ENCODE measurements at places on chromosomes 5 and 9. TPM values are rescaled to one million over a fixed set of nuclear protein-coding genes. Genes with fewer than 3 reads are reported as not detected.

The TMC1 gene
- not detected for polyA plus RNA-seq

The FAM174A gene
- polyA plus RNA-seq, result 8.5 TPM

The SIL1 gene
- 15.0 TPM for polyA plus RNA-seq

The GALNT10 gene
- polyA plus RNA-seq, result 27.6 TPM

The DDX4 gene
- polyA plus RNA-seq, result not detected

GRCh38 chr5:107878661-107879060 is 207.9 kb upstream of the EFNA5 start:
- no peak overlapping the region for H3K27ac ChIP-seq
- DNase-seq, result no peak
- no peaks in the 10 kb centered on the region for H3K4me1 ChIP-seq
- H3K36me3 ChIP-seq, result no peaks in the 10 kb centered on the region
- no peak overlapping the region for H3K4me3 ChIP-seq

DNA sequence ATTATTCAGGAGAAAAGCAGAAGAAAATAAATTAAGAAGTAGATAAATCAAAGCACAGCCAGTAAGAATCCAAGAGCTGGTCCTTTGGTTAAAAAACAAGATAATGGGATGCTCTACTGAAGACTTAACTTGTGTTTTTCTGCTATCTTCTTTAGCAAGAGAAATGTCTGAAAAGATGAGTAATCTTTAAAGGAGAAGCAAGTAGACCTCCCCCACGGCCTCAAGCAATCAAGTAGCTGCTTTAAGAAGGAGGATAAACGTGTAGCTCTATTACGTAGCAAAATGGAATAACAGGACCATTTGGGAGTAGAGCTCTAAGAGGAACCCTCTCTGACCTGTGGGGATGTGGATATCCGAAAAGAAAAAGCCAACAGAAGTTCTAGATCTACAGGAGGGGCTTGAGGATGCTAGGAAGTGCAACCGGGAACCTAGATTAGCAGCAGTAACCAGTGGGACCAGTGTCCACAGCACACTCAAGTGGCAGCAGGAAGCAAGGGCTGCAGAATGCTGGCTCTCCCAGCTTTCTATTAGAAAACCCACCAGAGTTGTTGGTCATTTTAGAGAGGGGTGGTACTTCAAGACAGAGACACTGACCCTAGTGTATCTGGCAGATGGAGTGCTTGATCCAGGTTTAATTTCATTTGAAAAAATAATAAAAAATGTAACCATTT is 185.4 kb downstream of the GABBR2 start:
- no peak overlapping the region for H3K27ac ChIP-seq
- H3K4me1 ChIP-seq, result no peaks in the 10 kb centered on the region
- DNase-seq, result no peak
- H3K4me3 ChIP-seq, result no peak overlapping the region
- no peaks in the 10 kb centered on the region for H3K36me3 ChIP-seq
- H3K27me3 ChIP-seq, result peaks cover 5% of the 10 kb centered on the region

GRCh38 chr9:101738566-101739183 is at the start of gene GRIN3A:
Gene GRIN3A (minus strand): TSS chr9:101738647. CDS start chr9:101737979, 668 bp downstream.
- no peak within 1 kb of the TSS for H3K27ac ChIP-seq
- no peak within 1 kb of the TSS for H3K4me3 ChIP-seq
- H3K27me3 ChIP-seq, result peaks cover 11% of the 10 kb centered on the region

- H3K4me1 ChIP-seq, result no peaks in the 10 kb centered on the region
- no peaks in the 10 kb centered on the region for H3K36me3 ChIP-seq
- H3K27ac ChIP-seq, result no peak overlapping the region
- no peaks in the 10 kb centered on the region for H3K27me3 ChIP-seq
- DNase-seq, result no peak
Measured at GRCh38 chr5:34494111-34494755, 161.9 kb upstream of the RAI14 start.

GRCh38 chr5:16061163-16061562 is 118.4 kb downstream of the MARCHF11 start:
- H3K36me3 ChIP-seq, result no peaks in the 10 kb centered on the region
- H3K27ac ChIP-seq, result no peak overlapping the region
- no peaks in the 10 kb centered on the region for H3K27me3 ChIP-seq
- DNase-seq, result no peak

DNA sequence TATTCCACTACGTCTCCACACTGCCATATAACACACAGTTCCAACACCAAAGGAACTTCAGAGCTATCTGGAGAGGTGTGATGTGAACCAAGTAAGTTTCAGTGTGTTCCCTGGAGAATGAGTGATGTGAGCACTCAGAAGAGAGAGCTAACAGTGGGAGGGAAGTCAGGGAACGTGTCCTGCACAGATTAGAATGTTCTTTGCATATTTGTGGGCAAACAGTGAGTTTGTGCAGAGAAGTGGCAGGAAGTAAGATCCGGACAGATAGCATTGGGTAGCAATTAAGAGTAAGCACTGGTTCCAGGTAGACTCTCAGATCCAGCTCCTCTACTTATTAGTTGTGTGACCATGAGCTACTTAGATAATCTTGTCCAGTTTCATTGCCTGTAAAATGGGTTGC is 206.4 kb downstream of the PDZD2 start:
- H3K27ac ChIP-seq, result no peak overlapping the region
- H3K4me1 ChIP-seq, result no peaks in the 10 kb centered on the region
- H3K36me3 ChIP-seq, result no peaks in the 10 kb centered on the region
- no peak for DNase-seq
- no peak overlapping the region for H3K4me3 ChIP-seq
- no peaks in the 10 kb centered on the region for H3K27me3 ChIP-seq

DNA sequence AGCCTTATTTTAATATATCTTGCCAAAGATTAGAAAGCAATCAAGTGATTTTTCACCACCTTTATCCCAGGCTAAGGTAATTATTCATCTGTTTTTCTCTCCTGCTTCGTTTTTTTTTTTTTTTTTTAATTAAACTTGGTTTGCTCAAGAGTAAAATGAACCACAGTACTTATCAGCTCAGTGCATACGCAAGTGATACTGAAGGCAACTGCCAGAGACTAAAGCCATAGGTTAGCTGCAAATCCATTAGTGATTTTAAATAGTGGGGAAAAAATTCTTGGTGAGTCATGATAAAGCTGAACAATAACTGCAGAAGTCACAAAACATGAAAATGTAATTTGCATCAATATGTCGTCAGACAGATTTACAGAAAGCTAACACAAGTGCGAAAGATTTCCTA is 829.1 kb downstream of the PTPRD start:
- H3K4me3 ChIP-seq, result no peak overlapping the region
- no peak overlapping the region for H3K27ac ChIP-seq
- H3K27me3 ChIP-seq, result no peaks in the 10 kb centered on the region
- DNase-seq, result no peak
- H3K4me1 ChIP-seq, result no peaks in the 10 kb centered on the region

DNA sequence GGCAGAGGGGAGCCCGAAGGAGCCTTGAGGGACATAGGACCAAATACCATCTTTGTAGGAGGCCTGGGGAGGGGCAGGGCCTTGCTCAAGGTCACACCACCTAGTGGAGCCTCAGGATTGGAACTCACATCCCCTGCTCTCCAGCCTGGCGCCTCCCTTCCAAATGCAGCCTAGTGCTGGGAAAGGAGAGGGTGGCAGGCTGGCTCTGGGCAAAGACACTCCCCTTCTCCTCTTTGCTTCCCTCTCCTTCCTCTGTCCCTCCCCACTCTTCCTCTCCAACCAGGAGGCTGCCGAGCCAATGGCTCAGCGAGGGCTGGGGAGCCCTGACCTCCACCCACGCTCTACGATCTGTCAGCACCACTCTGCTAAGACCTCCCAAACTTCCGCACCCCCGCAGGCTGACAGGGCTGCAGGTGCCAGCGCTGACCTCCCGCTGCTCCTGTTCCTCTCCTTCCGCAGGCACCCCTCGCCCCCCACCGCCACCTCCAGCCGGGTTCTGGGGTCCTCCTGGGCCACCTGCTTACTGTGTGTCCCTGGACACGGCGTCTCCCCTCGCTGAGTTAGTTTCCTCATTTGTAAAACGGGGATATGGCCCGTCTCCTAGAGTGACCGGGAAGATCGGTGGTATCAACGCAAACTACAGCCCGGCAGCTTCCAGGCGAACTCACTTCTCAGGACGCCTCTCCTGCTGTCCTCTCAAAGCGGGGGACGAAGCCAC is 52.9 kb downstream of the C9orf50 start:
- peaks cover 18% of the 10 kb centered on the region for H3K27me3 ChIP-seq
- no peaks in the 10 kb centered on the region for H3K36me3 ChIP-seq
- H3K4me3 ChIP-seq, result peak overlapping the region; percentile 19
- H3K27ac ChIP-seq, result no peak overlapping the region

- H3K4me3 ChIP-seq, result no peak overlapping the region
- no peak for DNase-seq
- H3K27me3 ChIP-seq, result no peaks in the 10 kb centered on the region
- no peak overlapping the region for H3K27ac ChIP-seq
- peaks cover 20% of the 10 kb centered on the region for H3K4me1 ChIP-seq
Measured at GRCh38 chr5:140136624-140137023, 10.9 kb downstream of the IGIP start.

DNA sequence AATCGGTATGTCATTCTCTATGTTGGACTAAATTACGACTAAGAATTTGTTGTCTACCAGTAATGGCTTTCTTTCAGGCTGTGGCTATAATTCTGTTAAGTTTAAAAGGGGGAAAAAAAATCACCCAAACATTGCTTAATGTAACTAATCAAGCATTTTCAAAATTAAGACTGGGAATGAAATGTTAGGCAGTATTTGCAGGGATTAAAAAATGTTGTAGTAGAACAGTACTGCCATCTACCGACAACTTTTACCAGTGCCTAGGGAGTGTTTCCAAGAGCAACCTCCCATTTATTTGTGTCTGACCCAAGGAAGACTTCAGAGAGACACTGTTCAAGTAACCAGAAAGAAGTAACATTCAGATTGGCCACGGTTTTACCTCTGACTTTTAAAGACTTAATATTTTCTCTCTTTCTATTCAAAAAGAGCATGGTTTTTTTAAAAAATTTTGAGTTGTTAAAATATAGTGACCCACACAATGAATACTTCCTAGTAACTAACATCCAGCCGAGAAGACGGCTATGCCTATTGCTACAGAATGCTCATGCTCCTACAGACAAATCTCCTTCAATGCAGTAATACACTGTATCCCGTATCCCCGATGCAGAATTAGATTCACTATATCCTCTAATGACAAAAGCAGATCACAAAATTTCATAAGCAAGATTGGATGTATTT is 92.4 kb downstream of the ARL15 start:
- no peaks in the 10 kb centered on the region for H3K36me3 ChIP-seq
- no peak overlapping the region for H3K27ac ChIP-seq
- no peaks in the 10 kb centered on the region for H3K4me1 ChIP-seq
- no peak for DNase-seq
- H3K4me3 ChIP-seq, result no peak overlapping the region

GRCh38 chr9:119839888-119840287 is 470.7 kb upstream of the BRINP1 start:
- no peak overlapping the region for H3K27ac ChIP-seq
- no peaks in the 10 kb centered on the region for H3K4me1 ChIP-seq
- H3K27me3 ChIP-seq, result no peaks in the 10 kb centered on the region
- no peak for DNase-seq
- no peak overlapping the region for H3K4me3 ChIP-seq

GRCh38 chr5:148998174-148998797 is 64.6 kb downstream of the SH3TC2 start:
- H3K27ac ChIP-seq, result no peak overlapping the region
- H3K36me3 ChIP-seq, result no peaks in the 10 kb centered on the region

GRCh38 chr5:102138243-102138653 is 157.8 kb downstream of the SLCO4C1 start:
- H3K27me3 ChIP-seq, result no peaks in the 10 kb centered on the region
- DNase-seq, result no peak
- H3K27ac ChIP-seq, result no peak overlapping the region
- no peaks in the 10 kb centered on the region for H3K4me1 ChIP-seq
- no peak overlapping the region for H3K4me3 ChIP-seq

All from CD8-positive, alpha-beta memory T cell (primary cell).